ENCODE measurements at places on chromosomes 11 and 22.

GRCh38 chr22:33918676-33919365 lies 1.5 kb downstream of the LARGE1 start:
- no peak for DNase-seq

- DNase-seq: no peak
Measured at GRCh38 chr11:65165410-65166317, 4.4 kb upstream of the SPDYC start.

DNA sequence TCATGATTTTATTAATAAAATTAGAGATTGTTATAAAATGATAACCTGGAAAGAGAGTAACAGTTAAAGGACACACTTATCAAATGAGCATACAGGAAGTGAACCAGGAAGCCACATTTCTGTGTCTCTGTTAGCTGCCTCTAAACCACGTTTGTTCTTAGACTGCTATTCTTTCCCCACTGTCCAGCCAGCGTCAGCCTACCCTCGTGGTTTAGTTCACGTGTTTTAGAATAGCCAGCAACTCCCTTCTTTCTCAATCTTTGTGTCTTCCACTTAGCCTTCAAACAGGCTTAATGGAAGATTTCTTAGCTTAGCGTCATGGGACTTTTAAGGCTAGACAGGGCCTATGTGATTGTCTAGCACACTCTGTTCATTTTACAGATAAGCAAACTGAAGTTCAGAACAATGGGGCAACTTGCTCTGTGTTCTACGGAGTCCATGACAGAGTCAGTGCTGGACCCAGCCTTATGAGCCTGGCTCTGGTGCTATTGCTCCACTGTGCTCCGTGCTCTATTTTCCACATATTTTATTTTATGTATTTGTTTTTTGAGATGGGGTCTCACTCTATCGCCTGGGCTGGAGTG lies 27.2 kb downstream of the GRAMD1B start:
- DNase-seq: no peak

DNA sequence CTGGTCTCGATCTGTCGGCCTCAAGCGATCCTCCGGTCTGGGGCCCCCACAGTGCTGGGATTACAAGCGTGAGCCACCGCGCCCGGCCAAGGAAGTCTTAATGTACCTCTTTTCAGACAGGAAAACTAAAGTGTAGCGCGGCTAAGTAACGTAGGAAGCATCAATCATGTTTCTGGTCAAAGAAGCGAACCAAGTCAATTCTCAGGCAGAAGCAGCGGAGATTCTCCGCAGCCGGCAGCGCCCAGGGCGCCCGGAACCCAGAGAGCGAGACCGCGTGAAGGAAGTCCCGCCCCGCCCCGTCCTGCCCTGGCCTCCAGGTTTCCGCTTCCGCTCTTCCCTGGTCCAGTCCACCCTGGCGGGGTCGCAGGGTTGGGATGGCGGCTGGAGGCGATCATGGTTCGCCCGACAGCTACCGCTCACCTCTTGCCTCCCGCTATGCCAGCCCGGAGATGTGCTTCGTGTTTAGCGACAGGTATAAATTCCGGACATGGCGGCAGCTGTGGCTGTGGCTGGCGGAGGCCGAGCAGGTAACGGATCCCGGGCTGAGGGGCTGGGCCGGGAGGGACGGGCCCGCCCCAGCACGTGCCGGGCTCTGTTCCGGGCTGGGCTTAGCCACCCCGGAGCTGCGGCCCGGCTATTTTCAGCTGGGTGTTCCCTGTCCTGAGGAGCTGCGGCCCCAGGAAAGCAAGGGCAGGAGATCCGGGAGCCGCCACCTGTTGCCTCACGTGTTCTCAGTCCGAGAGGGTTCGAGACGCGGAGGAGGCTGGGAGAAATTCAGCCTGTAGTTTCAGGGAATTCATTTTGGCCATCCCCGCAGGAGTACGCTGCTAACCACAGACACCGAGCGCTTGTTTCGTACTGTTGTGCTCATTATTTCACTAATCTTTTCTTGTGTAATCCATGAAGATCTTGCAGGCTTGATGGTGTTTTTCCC lies at the start of gene ADSL:
ADSL (plus strand) TSS at position 316 of the 934 bp plus-strand sequence; CDS start at position 375, 59 bp downstream.
- DNase-seq: peak; percentile 40

- DNase-seq: no peak
Measured at GRCh38 chr22:29265305-29265704, 2.5 kb downstream of the RHBDD3 start.

- no peak for DNase-seq
Measured at GRCh38 chr22:45212992-45213751, 27.5 kb downstream of the KIAA0930 start.

- DNase-seq: no peak
Measured at GRCh38 chr11:61516675-61517572, 8.4 kb downstream of the LRRC10B start.

GRCh38 chr22:37484480-37485394 lies 1.4 kb downstream of the MFNG start:
- no peak for DNase-seq

- no peak for DNase-seq
Measured at GRCh38 chr11:12757416-12757815, 83.2 kb downstream of the TEAD1 start.

DNA sequence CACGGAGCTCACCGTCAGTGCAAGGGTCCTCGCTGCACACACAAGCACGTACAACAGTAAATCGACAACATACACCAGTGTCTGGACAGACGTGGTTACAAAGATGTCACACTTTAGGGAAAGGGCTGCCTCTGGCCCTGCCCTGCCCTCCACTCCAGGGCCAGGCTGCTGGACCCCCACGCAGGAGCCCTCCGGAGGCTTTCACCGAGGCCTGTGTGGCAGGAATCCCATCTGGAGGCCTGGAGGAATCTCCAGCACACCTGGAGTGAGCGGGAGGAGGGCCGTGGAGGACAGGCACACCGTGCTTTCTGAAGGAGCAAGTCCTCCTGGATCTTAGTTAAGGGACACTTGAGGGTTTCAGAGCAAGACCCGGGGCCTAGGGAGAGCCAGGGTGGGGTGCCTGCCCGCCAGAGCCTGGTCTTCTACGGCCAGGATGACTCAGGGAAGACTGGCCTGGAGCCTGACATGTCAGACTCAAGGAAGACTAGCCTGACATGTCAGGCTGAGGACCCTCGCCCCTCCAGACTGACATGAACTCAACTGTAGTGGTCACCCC lies 2.1 kb upstream of the PIM3 start:
- no peak for DNase-seq

GRCh38 chr11:118790357-118791110 lies 430 bp downstream of the DDX6 start:
- no peak for DNase-seq

DNA sequence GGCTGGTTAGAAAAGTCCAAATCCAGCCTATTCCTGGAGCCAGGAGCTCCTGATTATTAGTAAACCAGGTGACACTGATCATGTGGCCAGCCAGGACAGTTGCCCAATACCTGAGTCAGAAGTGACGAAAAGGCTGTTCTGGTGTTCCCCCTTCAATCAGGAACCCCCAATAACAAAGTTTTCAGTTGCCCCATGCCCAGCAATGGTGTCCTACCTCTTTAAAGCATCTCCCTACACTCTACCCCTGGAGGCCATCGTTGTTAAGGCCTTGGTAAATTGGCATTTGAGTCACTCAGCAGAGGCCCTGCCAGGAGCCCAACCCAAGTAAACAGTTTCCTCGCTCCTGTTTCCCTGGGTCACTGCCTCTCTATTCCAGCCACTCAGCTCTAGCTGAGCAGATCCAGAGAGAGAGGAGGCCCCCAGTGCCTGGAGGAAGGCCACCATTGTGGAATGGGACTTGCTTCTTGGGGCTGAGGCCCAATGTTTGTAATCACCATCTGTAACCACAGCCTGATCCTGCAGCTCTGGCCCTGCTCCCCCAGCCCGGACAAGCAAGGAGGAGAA lies 25.0 kb downstream of the ARHGAP1 start:
- DNase-seq: peak; percentile 76

DNA sequence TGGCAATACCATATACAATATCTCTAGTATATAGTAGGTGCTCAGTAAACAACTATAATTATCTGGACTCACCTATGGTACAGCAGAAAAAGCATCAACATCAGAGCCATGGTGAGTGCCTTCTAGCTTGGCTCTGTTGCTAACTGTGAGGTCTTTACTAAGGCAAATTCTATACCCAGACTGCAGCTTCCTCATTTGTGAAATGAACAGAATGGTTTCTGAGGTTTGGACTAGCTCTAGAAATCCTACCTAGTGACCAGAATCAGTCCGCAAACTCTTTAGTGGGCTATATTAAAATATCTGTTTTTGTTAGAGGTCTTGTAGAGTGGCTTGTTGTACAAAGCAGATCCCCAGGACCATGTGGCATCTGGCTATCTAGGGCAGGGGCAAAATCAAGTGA lies 3.7 kb downstream of the MS4A1 start:
- DNase-seq: no peak

- DNase-seq: no peak
Measured at GRCh38 chr11:325796-326591, 5.3 kb upstream of the IFITM3 start.

GRCh38 chr11:61534025-61534932 lies 25.7 kb downstream of the LRRC10B start:
- no peak for DNase-seq

DNA sequence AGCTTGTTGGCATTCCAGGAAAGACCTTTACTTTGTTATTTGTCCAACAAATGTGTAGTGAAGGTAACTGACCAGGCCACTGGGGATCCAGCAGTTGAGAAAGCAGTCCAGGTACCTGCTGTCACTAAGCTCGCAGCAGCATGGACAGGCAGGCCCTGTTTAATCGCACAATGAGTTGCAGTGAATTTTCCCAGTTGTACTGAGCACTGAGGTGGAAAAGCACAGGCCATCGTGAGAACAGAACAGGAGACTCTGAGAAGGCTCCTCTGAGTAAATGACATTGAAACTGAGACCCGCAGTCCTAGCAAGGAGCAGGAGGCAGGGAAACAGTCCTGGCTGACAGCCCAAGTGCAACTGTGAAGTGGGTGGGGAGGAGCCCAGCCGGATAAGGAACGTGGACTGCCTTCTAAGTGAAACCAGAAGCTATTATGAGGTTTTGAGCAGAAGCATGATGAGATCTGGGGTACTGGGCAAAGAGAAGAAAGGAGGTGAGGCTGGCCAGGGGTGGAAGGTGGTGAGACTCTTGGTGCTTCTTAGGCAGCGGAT lies 39.8 kb upstream of the CDON start:
- DNase-seq: no peak

DNA sequence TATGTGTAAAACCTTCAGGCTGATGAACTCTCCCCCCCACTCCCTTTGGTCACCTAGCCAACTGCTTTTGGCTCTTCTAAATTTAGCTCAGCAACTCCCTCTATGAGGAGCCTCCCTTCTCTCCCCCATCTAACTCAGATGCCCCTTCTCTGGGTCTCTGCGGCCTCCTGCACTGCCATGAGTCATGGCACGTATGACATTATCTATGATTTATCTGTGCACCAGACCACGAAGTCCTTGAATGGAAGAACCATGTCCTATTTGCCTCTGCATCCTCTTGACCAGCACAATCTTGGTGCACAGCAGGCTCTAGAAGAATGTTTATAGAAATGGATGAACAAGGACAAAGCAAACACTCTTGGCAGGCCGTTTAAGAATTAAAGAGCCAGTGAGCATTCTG lies 46.0 kb downstream of the RPL27A start:
- no peak for DNase-seq

- DNase-seq: no peak
Measured at GRCh38 chr22:47533961-47534803, 771.7 kb downstream of the TBC1D22A start.

DNA sequence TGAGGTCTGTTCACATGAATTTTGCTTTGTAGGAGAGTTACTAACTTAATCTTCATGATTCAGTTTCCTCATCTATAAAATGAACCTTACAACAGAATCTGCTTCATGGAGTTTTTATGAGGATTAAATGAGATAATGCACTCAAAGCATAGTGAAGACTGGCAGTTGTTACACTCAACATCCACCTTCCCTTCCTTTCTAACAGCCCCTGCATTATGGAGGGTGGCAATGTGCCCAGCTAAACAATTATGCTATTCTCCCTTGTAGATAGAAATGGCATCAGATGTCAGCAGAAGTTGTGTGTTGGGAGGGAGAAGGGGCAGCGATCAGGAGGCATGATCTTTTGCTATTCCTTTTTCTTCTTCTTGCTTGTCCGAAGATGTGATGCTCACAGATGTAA lies 6.5 kb downstream of the POU2AF1 start:
- no peak for DNase-seq

DNA sequence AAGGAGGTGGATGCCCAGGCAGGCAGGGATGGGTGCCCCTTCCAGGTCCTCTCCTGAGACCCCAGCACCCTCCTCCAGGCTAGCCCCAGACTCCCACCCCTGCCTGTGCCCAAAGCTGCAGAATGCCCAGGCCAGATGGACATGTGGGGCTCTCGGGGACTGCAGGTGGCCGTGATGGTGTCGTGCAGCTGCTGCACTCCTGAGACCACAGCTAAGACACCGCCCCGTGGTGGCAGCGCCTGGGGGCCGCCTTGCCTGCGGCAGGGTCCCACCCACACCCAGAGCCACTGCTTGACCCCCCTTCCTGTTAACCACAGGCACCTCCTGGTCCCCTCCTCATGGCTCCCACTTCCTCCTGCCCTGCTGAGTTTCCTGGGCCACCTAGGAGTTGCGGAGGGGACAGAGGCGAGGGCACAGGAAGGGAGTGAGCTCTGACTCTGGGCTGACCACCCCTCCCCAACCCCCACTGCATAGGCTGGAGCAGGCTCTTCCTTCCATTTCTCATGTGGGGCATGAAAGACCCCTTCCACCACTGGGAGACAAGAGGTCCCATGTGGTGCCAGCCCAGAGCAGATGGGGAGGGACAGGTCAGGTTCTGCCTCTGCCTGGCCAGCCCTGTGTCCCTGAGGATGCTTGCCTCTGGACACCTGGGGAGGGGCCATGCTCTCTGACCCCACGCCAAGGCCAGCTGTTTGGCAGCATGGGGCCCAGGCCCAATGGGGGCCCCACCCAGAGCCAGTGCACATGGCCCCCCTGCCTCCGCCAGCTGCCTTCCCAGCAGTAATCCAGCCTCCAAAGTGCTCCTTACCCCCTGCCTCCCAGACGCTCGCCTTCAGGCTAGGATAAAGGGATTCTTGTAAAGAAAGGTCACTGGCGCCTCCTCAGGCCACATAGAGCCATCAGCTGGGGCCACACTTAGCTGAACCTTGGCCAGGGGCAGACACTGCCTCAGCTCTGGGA lies 29.3 kb downstream of the OSBPL5 start:
- no peak for DNase-seq

- DNase-seq: no peak
Measured at GRCh38 chr11:117950301-117950700, 21.1 kb upstream of the TMPRSS13 start.

- DNase-seq: no peak
Measured at GRCh38 chr11:44759743-44760476, 33.1 kb downstream of the TSPAN18 start.

All from GM04503 (cell line).